ENCODE measurements at places on chromosomes 4 and X.
A peak's percentile ranks its signal among the peaks of the same experiment; 100 is the strongest.

DNA sequence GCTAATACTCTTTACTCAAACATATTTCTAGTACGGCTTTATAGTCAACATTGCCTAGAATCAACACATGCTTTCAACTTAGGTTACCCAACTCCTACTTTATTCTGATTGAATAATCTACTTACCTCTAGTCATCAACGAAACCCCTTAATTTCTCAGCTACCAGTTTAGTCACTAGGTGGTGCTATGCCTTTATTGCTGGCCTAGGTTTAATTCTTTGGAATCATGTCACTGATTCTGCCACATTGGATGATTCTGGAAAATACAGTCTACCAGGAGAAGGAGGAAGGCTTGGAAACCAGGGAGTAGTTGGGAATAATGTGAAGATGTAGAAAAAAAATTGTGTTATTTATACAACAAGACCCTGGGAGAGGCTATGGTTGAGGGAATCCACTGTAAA, 167.7 kb downstream of the DCAF12L2 start:
- DNase-seq = no peak

DNA sequence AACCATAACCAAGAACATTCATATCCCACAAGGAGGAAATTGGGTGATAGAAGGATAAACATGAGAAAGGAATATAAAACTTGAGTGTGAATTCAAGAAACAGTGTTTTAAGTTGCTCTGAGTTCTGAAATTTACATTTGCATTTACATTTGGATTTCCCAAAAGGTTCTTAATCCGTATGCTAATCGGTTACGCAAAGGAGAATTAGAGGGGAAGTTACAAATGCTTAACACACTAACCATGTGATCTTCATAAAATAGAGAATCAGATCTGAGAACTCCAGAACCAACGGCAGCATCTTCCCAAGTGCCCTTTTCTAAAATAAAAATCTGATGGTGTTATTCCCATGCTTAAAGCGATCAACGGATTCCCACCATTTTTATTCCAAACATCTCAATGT, 48.0 kb downstream of the PROM1 start:
- DNase-seq = no peak

DNA sequence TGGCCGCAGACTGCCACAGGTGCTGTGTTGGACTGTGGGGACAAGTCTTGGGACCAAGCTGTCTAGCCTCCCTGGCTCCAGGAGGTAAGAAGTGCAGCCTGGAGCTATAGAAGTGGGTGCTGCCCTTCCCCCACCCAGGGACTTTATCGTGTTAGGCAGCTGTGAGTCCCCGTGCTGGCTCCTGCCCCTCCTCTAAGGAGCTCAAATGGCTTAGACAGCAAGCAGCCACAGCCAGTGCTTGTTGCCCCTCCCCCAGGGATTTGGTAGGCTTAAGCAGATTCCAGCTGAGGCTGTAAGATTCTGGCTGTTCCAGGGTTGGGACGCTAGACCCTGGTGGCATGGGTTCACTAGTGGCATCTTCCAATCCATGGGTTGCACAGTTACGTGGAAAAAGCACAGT, 979.4 kb upstream of the PCDH10 start:
- no peak for DNase-seq

- DNase-seq = no peak
Measured at GRCh38 chr4:85005865-85006377, 39.4 kb upstream of the WDFY3 start.

- DNase-seq = no peak
Measured at GRCh38 chr4:15577508-15577907, 77.6 kb downstream of the FBXL5 start.

GRCh38 chrX:20459410-20460350, 193.0 kb upstream of the RPS6KA3 start:
- no peak for DNase-seq

DNA sequence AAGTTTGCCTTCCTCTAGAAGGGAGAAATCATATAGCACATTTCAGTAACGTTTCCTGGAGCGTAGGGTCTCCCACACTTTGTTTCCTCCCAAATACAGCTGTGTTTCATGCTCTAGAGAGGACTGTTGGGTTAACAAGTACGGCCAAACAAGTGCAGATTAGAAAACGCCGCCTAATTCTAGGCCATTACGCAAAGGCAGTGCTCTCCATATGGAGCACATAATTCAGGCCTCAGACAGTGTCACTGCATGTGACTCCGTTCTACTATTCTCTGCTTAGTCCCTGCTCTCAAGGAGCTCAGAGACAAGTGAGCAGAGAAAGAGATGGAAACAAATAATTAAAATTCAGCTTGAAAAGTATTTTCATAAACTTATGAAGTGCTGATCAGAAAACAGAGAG, 11.6 kb downstream of the ZNF827 start:
- DNase-seq = no peak

GRCh38 chrX:130829526-130830515, 73.2 kb downstream of the ENOX2 start:
- no peak for DNase-seq

DNA sequence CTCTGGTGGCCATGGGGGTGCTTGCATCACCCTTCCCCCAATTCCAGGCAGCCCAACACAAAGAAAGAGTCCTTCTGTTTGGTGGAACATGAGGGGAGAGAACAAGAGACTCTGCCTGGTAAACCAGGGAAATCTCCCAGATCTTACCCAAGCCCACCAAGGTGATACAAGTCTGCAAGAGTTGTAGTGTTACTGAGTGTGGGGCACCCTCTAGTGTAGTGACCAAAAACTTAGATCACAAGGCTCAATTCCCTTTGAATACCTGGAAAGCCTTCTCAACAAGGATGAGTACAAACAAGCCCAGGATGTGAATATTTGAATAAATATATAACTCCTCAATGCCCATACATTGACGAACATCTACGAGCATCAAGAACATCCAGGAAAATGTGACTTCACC, 64.7 kb downstream of the IL13RA2 start:
- no peak for DNase-seq

GRCh38 chrX:103754401-103754800, 22.2 kb upstream of the PLP1 start:
- DNase-seq = no peak

DNA sequence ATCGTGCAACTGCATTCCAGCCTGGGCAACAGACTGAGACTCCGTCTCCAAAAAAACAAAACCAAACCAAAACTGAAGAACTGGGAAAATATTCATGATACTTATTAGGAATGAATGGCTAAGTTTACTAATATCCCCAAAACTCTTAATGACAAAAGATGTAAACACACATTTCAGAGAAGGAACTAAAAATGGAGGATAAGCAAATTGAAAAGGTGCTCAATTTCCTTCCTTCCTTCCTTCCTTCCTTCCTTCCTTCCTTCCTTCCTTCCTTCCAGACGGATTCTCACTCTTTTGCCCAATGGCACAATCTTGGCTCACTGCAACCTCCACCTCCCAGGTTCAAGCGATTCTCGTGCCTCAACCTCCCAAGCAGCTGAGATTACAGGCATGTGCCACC, 44.4 kb upstream of the CDKN2AIP start:
- DNase-seq = no peak

DNA sequence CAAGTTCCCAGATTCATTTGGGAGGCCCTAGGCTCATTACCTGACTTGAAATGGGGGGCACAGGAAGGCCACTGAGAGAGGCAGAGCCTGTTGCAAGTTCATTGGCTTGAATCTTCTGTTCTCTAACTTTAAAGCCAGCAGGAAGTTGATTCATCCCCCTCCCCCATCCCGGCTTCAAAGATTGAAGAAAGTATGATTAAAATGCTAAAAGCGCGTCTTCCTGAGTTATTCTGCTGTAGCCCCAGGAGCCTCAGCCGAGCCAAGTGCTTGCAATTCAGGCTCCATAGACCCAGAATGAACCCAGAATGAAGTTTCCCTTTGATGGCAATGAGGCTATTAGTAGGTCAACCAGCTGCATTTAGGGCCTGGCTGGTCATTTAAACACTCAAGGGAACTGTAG, 14.7 kb downstream of the CHST7 start:
- no peak for DNase-seq

GRCh38 chr4:10832806-10833628, 148.4 kb upstream of the CLNK start:
- no peak for DNase-seq

GRCh38 chrX:5810636-5811035, 418.0 kb downstream of the NLGN4X start:
- no peak for DNase-seq

DNA sequence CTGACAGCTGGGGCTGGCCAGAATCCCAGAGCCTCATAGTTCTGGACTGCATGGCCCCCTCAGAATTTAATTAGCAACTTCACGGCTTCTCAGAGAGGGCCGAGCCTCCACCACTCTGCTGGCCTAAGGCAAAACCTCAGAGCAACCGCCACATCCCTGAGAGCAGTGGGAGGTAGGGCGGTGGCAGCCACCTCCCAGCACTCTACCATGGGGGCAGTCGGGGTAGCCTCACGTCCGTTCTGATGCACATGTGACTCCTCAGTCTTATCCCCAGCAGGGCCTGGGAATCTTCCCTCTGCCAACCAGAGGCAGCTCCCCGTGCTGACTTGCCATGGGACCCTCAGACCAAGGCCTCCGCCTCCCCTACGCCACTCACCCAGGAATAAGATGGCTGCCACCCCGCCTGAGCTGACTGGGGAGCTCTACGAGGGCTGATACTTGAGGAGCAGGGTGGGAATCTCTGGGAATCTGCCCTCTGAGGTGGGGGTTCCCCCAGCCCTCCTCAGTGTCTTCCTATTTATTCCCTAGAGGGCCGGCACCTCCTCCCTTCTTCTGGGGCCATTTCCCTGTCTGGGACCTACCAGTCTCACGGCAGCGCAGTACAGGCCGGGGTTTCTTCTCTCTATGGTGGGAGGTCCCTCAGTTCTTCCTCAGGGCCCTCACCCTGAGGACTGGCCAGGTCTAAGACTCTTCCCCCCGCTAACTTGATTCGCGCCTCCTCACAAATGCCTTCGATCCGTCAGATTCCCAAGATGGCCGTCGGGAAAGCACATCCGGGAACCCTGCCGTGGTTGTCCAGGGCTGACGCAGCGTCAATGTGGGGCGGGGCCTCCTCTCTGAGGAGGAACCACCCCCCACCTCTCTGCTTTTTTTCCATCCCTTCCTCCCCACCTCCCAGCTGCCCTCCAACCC, at the start of gene MAGEC2:
TSS of gene MAGEC2 (minus strand) at position 769 of the 912 bp plus-strand sequence. CDS start 1,303 bp downstream, outside the sequence.
- no peak for DNase-seq

- no peak for DNase-seq
Measured at GRCh38 chrX:106246511-106246910, 78.4 kb downstream of the PWWP3B start.

GRCh38 chr4:55673424-55673823, 37.3 kb upstream of the NMU start:
- no peak for DNase-seq

DNA sequence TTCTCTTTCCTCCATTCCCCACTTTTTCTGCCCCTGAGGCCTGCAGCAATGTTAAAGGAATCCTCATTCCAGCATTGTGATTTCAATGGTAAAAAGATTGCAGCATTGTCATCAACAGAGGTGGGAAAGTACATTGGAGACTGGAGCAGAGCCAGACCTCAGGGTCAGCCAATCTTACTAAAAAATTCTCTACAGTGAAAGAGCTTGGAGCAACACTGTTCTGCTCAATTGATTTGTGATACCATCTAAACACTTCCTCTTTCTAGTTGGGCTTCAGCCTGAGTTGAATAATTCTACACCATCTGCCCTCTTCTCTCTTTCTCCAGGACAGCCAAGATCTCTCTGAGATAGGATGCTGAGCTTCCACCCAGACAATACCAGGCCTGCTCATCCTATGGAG, 176.5 kb downstream of the AR start:
- DNase-seq = no peak

DNA sequence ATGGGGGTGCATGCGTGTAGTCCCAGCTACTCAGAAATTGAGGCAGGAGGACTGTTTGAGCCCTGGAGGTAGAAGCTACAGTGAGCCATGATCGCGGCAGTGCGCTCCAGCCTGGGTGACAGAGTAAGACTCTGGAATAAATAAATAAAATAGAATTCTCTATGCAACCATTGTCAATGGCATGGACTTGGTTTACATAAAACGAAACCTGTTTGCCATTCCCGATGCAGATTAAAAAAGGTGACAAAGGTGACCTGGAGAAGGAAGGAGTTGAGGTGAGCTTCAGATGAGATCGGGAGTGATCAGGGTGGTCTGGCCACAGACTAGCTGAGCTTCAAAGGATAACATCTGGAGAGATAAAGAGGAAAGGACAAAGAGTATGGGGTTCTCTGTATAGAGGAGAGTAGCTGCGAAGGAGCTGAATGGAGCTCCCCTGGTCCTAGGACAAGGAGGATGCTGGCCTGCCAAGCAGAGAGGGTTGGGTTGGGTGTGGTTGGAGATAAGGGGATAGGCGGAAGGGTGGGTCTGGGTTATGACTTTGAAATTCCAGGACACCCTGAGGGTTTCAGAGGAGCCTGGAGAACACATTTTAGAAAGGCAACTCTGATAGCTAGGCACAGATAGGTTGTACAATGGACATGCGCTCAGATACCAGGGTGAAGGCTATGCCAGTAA, 98.6 kb downstream of the RBM47 start:
- no peak for DNase-seq

- DNase-seq = no peak
Measured at GRCh38 chr4:107444-108429, 16.6 kb upstream of the ZNF718 start.

GRCh38 chr4:78644744-78645330, 93.3 kb downstream of the ANXA3 start:
- peak; percentile 17 for DNase-seq

GRCh38 chr4:38190717-38191178, 230.6 kb downstream of the PTTG2 start:
- DNase-seq = no peak

- no peak for DNase-seq
Measured at GRCh38 chrX:51837921-51838320, 55.5 kb upstream of the MAGED1 start.

DNA sequence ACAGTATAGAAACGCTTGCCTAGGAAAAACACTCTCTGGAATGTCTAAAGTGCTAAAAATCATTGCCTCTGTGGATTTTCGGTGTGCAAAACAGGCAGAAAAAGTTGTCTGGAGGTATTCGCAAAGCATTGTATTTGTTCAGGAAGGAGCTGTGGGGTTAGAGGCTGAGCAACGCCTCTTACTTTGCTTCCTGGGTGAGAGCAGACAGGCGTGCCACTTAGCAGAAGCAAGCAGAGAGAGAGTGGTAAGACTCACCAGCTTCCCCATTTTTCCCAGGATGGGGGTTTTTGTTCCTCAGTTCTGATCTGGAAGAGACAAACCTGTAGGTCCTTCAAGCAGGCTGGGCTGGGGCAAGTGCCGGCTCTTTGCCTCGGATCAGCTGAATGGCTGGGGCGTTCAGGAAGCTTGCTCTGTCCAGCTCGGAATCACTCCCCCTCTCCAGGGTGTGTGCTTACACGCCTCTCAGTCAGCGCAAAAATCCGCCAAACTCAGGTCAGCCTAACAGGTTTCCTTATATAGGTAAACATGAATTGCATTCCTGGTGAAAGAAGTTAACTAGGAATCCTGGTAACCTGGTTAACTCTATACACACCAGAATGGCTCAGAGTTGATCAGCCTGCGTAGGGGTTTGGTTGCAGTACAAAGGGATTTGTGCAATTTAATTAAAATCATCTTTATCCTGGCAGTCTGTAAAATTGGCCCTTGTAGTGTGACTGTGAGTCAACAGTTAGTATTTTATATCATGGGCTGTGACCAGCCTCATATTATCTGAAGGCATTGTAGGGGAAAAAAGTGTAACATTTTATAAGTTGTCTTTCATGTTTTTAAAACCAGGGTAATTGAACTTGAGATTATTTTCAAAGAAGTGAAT, 213.1 kb upstream of the MID1 start:
- no peak for DNase-seq

Measured in stimulated activated CD4-positive, alpha-beta T cell treated with anti-CD3 and anti-CD28 coated beads, Interleukin-12 subunit alpha, Interleukin-12 subunit beta, amount 100 ng/mL, for 24 hours (primary cell).